ENCODE measurements at places on chromosomes 2 and 18.

DNA sequence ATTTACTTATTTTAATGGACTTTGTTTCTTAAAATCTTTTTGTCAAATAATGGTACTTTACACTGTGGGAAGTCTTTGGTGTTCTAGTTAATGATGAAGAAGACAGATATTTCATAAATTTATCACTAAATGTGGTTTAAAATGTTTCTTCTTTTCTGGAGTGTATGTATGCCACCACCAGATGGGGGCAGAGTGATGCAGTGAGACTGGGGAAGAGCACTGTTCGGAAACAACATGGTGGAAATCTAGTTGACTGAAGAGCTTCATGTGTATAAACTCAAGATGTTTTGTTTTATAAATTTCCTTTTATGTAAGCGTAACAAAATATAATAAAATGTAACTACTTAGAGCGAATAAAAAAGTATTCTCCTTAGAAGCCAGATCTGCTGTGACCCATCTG, 195.1 kb downstream of the KCNE4 start:
- no peaks in the 10 kb centered on the region for H3K36me3 ChIP-seq
- no peak for DNase-seq
- no peak overlapping the region for H3K4me3 ChIP-seq
- no peaks in the 10 kb centered on the region for H3K27me3 ChIP-seq
- H3K27ac ChIP-seq, result no peak overlapping the region
- no peaks in the 10 kb centered on the region for H3K4me1 ChIP-seq

DNA sequence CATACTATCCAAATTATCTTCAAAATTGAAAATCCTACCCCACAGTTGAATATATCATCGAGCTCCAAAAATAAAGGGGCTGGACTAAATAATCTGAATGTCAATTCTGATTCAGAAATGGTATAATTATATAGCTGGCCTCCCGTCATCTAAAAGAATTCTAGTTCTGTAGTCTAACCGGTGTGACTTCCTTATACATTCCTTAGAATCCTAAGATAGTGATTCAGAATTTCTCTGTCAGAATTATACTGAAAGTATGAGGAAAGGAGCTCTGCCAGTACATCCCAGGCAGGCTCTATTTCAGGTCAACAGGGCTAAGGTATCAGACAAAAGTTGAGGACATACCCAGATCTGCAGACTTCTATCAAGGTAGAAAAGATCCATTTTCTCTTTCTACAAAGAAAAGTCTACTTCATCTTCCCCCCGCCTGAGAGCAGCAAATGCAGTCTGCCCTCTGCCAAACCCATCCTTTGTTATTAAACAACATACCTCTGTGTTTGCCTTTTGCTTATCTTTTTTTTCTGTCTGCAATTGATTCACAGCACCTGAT, 128.5 kb downstream of the METTL4 start:
- no peak overlapping the region for H3K27ac ChIP-seq
- no peak overlapping the region for H3K4me3 ChIP-seq
- DNase-seq, result no peak
- no peaks in the 10 kb centered on the region for H3K36me3 ChIP-seq

DNA sequence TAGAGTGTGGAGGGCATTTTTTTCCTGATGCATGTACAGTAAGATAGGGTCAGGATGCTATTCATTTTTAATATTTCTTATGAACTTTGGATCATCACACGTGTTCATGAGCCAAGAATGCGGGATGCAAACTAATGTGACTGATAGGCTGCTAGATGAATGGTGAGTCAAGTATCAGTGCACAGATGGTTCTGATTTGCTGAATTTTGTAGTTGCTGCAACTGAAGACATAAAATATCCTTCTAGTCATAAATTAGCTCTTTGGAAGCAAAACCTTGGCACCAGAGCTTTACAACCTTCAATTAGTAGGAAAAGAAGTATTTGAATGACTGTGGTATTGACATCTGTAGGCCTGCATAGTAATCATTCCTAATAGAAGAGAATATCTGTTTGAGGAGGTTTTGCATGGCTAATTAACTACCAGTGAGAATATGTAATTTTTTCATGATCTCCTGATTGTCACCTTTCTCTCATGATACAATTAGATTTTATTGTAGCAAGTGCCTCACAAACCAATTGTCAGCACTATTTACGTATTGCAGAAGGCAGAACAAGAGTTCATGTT, 94.0 kb downstream of the VRK2 start:
- H3K36me3 ChIP-seq, result peaks cover 5% of the 10 kb centered on the region
- no peak overlapping the region for H3K27ac ChIP-seq
- no peaks in the 10 kb centered on the region for H3K27me3 ChIP-seq

GRCh38 chr2:178908810-178909209, 101.6 kb upstream of the TTN start:
- no peaks in the 10 kb centered on the region for H3K27me3 ChIP-seq
- H3K4me3 ChIP-seq, result no peak overlapping the region
- no peaks in the 10 kb centered on the region for H3K36me3 ChIP-seq
- no peak for DNase-seq
- no peaks in the 10 kb centered on the region for H3K4me1 ChIP-seq

- H3K36me3 ChIP-seq, result no peaks in the 10 kb centered on the region
- H3K27me3 ChIP-seq, result no peaks in the 10 kb centered on the region
- H3K27ac ChIP-seq, result no peak overlapping the region
- no peak for DNase-seq
Observed at GRCh38 chr2:237685408-237685807, 58.0 kb downstream of the LRRFIP1 start.
